Omental fat pad (tissue), 4 donors: ENCODE measurements at places on chromosomes 2 and 18. TPM values are rescaled to one million over a fixed set of nuclear protein-coding genes. Genes with fewer than 3 reads are reported as not detected.

GRCh38 chr2:23685181-23685580, 241.7 kb downstream of the ATAD2B start:
- no peak for DNase-seq

DNA sequence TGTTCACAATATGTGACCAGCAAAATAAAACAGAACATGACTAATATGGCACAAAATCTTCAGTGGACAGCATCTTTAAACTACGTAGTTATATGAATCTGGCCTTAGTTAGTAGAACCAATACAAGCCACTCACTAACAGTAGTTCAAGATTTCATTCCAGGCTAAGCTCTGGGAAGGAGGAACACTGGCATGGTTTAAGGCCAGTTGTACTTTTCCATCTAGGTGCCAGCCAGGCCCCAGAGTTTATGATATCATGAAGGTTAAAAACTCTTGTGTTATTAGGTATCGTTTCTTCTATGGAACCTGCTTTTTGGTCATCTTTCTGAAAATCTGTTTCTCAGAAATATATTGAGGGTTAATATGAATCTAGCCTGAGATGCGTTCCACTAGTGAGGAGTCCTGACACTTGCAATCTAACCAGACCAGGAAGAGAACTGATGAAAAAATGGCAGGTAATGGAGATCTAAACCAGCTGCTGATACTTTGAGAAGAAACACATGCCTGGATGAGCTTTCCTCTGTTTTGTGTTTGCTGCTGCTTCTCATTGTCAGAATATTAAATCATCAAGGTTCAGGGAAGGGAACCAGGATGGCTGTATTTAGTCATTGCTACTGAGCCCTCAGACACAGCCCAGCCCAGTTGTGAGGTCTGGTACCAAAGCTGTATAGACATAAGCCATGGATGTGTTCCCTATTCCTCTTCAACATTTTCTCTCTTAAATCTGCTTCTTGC, 182.8 kb upstream of the SETBP1 start:
- DNase-seq = no peak

DNA sequence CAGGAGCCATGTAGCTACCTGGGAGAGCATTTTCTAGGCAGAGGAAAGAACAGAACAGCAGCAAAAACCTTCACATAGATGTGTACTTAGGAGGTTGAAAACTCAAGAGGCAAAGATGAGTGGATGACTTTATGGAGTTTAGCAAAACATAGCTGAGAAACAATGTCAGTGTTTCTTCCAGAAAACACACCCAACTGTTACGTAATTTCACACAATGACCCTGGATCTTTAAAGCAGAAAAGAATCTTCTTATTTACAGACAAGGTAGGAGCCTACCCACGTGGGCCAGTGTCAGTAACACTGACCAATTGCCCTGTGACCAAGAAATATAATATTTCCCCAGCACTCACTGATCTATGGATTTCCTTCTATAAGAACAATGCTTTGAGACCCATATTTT, 254.6 kb downstream of the CDH20 start:
- DNase-seq = no peak

- no peak for DNase-seq
These were observed 53.5 kb upstream of the SLC25A52 start for GRCh38 chr18:31814132-31814531.

GRCh38 chr2:27019931-27020855, 12.6 kb upstream of the TMEM214 start:
- no peak for DNase-seq

DNA sequence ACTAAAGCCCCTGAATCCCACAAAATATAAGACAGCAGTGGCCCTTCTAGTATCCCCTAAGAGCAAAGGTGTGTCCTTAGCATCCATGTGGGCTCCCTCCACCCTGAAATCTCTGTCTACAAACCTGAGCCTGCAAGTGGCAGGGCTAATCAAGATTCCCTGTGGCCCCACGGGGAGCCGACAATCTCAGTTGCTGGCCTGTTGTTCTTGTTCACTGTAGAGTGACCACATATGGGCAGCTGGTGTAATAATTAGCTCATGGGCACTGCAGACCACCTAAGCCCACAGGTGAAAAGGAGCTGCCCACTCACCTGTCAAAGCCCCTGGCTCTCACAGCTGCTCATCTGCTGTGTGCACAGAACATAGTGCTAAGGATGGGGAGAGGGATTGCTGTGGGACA, 102.3 kb downstream of the MRO start:
- DNase-seq = no peak

DNA sequence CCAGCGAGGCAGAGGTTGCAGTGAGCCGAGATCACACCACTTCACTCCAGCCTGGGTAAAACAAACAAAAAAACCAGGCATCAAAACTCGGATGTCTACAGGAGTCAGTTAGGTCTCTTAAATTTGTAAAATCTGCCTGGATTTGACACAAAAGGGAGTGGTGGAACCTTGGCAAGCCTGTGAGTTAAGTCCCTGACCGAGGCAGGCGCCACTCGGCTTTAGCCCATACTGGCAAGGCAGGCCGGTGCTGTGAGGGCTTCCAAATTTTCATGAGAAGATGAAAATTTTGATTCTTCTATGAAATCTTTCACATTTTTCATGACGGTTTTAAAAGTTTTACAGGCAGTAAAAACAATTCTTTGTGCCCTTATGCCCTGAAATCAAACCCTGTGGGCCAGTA, 165.8 kb downstream of the FMNL2 start:
- no peak for DNase-seq

DNA sequence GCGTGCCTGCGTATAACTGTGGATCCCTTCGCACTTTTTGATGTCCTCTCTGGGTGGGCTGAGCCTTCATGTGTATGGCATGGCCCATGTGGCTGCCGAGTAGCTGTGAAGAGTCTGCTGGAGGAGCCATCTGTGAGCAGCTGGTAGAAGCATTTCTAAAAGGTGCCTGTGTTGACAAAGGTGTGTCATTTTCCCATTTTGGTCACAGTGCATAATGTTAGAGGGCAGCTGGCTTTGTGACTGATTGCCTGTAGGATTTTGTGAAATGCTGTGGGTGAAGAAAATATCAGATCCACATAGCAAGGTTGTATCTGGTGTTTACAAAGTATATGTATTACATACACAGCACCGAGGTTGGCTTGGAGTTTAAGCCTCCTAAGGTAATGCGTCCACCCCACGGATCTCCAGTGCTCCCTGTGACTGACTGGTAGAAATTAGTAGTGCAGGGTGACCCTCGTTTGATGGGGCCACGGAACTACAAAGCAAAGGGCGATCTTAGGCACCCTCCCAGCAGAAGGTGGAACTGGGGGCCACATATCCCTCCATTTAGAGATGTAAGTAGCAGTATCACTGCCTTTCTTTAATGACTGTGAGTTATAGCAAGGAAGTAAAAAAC, 16.5 kb downstream of the GATA6 start:
- DNase-seq = no peak

DNA sequence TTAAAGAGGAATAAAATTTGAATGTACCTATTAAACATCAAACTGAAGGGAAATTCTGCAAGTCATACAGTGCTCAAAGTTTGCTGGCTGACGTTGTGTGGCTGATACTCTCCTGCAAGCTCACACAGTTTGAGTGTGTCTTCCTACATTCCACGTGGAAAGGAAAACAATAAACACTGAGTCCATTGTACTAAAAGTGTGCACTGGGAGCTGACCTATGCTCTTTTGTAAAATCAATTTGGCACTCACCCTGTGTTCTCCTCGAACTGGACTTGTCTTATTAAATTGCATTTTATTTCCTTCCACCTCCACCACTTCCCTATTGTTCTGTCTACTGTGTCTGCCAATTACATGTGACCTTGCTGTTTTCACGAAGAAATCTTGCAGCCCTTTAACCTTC, 458.0 kb downstream of the CPS1 start:
- DNase-seq = no peak

DNA sequence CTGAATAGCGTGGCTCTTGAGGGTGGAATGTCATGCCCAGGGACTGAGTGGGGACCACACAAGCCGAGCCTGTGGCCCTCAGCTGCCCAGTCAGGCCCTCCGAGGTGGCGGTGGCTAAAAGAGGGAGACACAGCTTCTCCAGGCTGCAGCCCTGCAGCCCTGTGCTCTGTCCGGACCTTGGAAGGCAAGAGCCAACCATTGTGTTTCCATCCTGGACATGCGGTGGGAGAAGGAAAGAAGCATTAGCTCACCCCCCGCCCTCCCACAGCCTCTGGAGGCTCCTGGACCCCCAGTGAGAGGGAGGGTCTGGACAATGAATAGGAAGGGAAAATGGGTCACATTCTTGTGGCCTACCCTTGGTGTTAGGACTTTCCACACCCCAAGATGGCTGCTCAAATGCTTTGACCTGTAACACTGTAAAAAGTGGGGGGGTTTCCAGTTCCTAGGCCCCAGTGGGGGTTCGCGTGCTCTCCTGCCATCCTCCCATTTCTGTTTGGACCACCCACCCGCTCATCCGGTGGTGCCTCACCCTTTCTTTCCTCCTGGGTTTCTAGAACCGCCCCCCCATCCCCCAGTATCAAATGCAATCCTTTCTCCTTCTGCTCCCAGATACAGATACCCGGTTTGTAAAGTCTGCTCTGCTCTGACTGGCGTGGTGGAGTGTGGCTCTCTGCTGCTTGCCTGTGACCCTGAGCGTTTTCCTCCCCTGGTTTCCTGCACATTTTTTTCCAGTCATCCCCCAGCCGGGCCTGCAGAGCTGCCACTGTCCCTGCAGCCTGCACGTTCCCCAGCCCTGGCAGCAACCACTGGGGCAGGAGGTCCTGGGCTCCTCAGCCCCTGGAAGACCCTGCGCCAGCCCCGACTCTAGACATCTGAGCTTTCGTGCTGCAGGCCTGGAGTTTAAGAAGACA, 36.3 kb upstream of the SMAD7 start:
- DNase-seq = no peak

- DNase-seq = no peak
These were observed 8.1 kb downstream of the NBEAL1 start for GRCh38 chr2:203022751-203023150.

DNA sequence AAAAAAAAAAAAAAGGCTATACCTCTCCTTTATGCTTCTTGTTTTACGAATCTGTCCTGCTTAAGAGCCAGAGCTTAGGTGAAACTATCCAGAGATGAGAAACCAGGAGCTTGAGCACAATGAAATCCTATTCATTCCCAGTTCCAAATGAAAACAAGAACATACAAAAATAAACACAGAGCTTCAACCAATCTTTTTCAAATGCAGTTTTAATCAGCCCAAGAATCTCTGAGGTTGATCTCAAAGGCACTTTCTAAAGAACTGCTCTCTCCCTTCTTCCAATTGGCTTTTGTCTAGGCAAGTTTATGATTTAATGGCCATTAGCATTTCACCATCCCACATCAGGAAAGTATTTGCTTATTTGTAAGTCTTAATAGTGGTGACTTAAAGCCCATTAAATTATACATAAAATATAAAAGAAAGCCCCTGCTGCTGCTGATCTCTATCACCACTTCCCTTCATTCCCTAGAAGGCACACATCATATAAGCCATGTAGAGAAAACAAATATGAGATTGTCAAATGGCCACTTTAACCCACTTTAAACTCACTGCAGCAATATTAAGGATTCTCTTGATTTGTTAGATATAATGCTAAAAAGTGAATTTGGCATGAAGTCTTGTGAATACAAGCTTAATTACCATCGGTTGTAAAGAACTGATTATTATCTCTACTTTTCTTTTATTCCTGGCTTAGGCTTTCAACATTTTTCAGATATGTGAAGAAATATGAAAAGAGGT, 29.3 kb upstream of the SCN9A start:
- DNase-seq = no peak

The SERPINB13 gene
- not detected for total RNA-seq

The KIF5C gene
- 2.3 TPM for total RNA-seq

The STPG4 gene
- 1.2 TPM for total RNA-seq

The FIGN gene
- 12.0 TPM for total RNA-seq

The BCL11A gene
- total RNA-seq = 1.4 TPM

The POTEI gene
- total RNA-seq = 0.13 TPM

The FTCDNL1 gene
- total RNA-seq = 2.9 TPM

The CHRNG gene
- not detected for total RNA-seq

The MEP1B gene
- total RNA-seq = not detected

The GKN1 gene
- total RNA-seq = not detected

The SERPINB3 gene
- not detected for total RNA-seq

The FAP gene
- 2.8 TPM for total RNA-seq

The PTPRM gene
- total RNA-seq = 164 TPM

The MAB21L4 gene
- total RNA-seq = not detected
